Transverse colon (tissue), 4 donors: ENCODE measurements at places on chromosomes 2 and 18. TPM values are rescaled to one million over a fixed set of nuclear protein-coding genes. Genes with fewer than 3 reads are reported as not detected.

DNA sequence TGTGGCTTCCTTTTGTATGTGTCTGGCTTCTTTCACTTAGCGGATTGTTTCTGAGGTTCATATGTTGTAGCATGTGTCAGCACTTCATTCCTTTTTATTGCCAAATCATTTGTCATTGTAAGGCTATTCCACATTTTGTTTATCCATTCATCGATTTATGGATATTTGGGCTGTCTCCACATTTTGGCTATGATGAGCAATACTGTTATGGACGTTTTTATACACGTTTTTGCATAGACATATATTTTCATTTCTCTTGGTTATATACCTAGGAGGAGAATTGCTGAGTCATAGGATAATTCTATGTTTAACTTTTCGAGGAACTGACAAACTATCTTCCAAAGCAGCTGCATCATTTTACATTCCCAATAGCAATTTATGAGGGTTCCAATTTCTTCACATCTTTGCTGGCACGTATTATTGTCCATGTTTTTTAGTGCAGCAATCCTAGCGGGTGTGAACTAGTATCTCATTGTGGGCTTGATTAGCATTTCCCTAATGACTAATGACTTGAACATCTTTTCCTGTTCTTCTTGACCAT is 48.1 kb upstream of the TBC1D8 start:
- no peak for DNase-seq

GRCh38 chr2:33681364-33681757 is 82.3 kb upstream of the FAM98A start:
- DNase-seq, result no peak

The TFCP2L1 gene
- 126 TPM for total RNA-seq

The DNER gene
- total RNA-seq, result 4.9 TPM

The TTR gene
- 0.41 TPM for total RNA-seq

- no peak for DNase-seq
These were observed 155.2 kb downstream of the PXDN start for GRCh38 chr2:1588978-1589621.

The FSHR gene
- total RNA-seq, result not detected

The CNTNAP5 gene
- total RNA-seq, result 0.68 TPM

The CPO gene
- total RNA-seq, result not detected

- no peak for DNase-seq
These were observed 18.0 kb downstream of the FBXO41 start for GRCh38 chr2:73266061-73266901.

- peak; percentile 14 for DNase-seq
These were observed 132.8 kb downstream of the ARHGAP15 start for GRCh38 chr2:143261986-143262385.

DNA sequence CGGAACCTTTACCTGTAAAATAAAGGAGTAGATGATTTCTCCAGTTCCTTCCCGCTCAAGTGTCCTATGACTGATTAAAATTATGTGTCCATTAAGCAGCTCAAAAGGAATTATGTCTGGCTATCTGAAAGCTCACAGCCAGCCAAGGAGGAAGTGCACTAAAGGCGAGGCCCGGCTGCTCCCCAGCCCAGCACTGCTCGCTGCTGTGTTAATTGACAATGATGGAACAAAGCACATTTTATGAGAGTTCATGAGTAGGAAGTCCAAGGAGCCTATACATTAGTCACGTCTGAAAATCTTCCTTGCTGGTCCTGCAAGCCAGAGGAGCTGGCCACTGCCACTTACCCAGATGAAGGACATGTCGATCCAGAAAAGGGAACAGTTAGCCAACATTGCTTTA is 14.3 kb downstream of the TTC32 start:
- DNase-seq, result peak; percentile 39

The AQP12B gene
- 0.55 TPM for total RNA-seq

GRCh38 chr2:52475590-52475989 is 1292.0 kb upstream of the CHAC2 start:
- no peak for DNase-seq

- no peak for DNase-seq
These were observed 2.1 kb upstream of the RFTN2 start for GRCh38 chr2:197677483-197677882.

DNA sequence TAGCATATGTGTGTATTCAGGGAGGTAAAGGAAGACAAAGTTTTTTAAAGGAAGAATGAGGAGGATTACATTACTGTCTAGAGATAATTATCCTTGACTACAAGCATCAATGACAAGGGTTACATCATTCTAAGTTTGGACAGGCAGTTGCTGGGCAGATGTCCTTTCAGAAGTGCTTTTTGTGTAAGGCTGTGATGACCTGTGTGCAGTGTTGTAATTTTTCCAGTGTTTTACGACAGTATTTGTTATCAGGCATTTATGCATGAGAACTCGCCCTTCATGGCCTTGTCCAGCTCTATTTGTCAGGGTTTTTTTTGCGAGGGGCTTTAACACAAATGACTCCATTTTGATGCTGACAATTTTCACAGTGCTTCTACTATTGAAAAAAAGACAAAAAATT is 658.3 kb upstream of the NXPH2 start:
- no peak for DNase-seq

The CROCC2 gene
- total RNA-seq, result not detected

The ID2 gene
- total RNA-seq, result 401 TPM

- no peak for DNase-seq
These were observed 171.8 kb upstream of the GCFC2 start for GRCh38 chr2:75882530-75882929.

DNA sequence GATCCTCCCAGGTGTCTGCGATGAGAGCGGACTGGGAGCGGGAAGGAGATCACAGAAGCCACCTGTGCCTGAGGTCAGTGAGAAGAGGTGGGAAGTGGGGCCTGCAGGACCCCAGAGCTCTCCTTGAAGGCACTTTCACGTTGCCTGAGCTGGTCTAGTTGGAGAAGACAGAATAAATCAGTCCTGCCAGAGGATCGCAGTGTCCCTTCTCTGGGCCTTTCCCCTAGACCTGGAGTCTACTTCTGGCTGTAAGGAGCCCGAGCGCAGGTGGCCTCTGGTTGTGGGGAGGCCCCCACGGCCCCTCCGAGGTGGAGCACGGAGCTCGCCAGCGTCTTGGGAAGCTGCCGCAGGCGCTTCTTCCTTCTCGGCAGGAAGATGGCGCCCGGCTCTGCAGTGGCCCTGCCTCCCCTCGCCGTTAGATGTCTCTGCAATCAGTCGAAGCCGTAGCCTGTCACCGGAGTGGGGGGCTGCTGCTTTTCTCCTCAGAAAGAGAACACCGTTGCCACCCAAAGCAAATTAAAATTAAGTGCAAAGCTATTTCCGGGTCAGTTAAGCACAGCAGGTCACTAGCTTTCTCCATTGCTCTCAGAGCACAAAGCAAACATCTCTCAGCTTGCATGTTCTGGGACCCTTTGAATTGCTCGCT is 212.0 kb upstream of the MYT1L start:
- no peak for DNase-seq

DNA sequence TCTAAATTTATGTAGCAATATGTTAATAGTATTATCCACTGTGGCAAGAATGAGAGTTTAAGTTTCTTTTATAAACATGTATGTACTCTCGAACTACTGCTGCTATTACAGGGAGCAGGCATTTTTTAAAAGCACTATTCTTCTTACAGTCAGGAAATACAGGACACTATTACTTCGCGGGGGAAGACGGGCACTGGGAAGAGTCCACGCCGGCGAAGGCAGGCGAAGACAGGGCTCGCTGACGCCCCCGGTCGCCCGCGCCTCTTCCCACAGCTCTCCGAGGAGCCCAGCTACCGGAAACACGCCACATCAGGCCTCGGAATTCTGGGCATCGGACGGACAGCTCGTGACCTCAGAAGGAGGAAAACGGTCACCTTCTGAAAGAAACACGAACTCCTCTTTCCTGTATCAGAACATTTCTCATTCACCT is 90.2 kb downstream of the FAM161A start:
- DNase-seq, result peak; percentile 84

- no peak for DNase-seq
These were observed 1185.6 kb upstream of the FAM98A start for GRCh38 chr2:34784701-34785100.
